ENCODE measurements at places on chromosomes 2 and 18.

DNA sequence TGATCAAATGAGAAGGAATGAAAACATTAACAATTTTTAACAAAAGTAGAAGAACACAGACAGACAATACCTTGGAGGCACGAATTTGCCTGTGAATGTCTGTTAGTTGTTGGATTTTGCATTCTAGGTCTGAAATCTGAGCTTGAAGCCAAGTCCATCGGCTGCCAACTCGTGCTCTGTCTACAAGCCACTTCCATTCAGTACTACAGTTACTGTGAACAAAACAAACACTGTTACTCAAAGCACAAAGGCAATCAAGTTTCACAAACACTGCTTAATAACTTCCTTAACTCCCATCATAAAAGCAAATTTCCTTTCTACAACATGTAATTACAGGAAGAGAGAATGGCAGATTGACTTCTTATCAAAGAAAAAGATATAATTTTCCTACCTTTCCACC is 42.2 kb downstream of the KANSL1L start:
- no peak for DNase-seq

DNA sequence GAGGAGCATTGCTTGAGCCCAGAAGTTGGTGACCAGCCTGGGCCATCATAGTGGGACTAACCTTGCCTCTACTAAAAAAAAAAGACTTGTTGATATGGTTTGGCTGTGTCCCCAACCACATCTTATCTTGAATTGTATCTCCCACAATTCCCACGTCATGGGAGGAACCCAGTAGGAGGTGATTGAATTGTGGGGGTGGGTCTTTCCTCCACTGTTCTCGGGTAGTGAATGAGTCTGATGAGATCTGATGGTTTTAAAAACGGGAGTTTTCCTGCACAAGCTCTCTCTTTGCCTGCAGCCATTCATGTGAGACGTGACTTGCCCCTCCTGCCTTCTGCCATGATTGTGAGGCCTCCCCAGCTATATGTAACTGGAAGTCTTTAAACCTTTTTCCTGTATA is 47.0 kb downstream of the PROC start:
- no peak for DNase-seq

DNA sequence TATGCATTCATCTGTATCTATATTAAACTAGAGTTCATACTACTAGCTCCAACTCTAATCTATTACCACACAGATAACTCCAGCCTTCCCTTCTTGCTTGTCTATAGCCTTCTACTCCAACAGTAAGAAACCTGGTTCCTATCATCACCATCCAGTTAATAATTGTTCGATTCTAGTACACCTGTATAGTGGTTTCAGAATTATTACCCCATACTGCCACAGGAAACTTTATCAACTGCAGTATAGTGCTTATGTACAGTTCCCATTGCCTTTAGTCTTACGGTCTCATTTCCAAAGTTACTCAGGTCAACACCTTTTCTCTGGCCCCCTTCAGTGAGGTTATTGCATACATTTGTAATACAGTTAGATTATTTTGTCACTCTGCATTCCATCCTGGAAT is 14.5 kb downstream of the METTL8 start:
- DNase-seq: no peak

DNA sequence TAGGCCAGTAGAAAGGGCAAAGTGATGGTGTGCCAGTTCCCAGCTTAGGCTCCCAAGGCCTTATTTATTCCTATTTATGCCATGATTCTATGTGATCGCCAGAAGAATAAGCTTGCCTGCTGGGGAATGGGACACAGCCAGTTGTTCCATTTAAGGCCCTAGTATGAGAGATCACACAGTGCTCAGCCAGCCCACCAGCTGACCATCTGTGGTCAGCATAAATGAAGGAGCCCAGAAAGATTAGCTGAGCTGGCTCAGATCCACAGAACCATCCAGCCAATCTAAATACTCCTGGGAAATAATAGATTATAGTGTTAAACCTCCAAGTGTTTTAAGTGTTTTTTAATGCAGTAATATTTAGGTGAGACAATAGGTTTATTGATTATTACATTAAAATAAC is 12.6 kb upstream of the L3MBTL4 start:
- DNase-seq: no peak

DNA sequence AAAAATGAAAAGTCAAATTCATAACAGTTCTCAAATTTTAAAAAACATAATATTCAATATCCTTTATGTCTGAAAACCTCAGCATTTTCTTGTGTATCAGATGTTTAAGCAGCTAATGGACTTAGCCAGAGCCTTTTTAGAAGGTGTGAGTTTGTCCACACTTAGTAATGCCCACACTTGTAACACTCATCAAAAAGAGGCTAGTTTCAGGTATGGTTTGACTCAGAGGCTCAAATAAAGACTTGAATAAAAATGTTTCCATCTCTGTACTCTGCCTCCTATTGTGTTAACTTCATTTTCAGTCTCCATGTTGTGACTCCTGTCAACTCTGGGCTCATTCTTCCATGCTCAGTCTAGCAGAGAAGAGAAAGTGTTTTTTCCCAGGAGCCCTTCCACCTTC is 311.6 kb downstream of the IRS1 start:
- no peak for DNase-seq

GRCh38 chr18:63107171-63107845 is 212.3 kb downstream of the BCL2 start:
- no peak for DNase-seq

DNA sequence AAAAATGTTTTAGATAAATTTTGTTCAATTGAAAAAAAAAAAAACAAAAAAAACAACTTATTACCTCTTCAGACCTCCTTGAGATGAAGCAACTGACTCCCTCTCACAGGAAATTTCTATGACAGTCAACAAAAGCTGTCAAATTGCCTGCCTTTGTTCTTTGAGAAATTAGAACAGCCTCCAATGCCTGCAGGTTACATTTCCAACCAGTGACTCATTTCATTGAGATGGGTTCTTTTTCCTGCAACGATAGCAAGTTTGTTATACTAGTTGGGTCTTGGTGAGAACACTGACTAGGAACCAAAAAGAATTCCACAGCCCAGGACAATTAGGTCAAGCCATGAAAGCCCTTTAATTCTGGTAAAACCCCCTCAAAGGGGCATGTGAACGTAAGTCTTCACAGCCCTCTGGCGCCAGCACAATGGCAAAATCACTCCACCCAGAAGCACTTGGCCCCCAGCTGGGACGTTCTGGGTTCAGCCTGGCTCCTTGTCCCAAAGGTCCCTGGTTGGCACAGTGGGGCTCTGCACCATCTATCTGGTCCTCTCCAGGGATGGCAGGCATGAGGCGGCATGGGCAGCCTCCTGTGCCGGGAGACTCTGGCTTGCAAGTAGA is 87.0 kb downstream of the SPP2 start:
- no peak for DNase-seq

GRCh38 chr2:95024960-95025405 is 525 bp upstream of the MAL start:
- DNase-seq: no peak

DNA sequence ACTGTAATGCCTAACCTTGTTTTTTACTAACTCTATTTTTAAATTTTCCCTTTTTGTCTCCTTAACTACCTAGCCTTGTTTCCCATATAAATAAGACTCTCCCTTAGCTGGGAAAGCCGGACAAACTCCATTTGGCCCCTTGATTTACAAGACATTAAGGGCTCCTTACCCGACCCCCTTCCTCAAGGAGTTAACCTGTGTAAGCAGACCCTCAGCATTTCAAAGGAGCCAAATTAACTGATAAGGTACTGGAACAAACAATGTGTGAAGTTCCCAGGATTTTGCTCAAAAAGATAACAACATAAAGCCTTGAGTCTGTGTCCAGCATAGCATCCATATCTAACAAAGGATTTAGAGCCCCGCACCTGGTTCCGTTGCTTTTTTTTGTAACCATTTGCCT is 59.6 kb upstream of the C2orf15 start:
- no peak for DNase-seq

DNA sequence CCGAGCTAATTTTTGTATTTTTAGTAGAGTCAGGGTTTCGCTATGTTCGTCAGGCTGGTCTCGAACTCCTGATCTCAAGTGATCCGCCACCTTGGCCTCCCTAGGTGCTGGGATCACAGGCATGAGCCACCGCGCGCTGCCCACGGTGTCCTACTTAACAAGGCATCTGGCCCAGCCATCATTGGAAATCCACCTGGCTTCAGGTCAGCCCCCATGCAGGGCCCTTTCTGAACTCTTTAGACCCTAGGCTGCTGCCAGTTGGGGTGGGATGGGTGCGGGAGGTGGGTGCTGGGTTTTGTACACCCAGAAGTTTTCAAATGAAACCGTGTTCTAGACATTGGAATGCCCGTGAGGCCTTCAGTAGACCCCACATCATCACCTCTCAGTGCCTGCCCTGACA is 26.6 kb upstream of the NT5DC4 start:
- no peak for DNase-seq

GRCh38 chr2:162149466-162149865 is 2.6 kb downstream of the GCG start:
- no peak for DNase-seq

DNA sequence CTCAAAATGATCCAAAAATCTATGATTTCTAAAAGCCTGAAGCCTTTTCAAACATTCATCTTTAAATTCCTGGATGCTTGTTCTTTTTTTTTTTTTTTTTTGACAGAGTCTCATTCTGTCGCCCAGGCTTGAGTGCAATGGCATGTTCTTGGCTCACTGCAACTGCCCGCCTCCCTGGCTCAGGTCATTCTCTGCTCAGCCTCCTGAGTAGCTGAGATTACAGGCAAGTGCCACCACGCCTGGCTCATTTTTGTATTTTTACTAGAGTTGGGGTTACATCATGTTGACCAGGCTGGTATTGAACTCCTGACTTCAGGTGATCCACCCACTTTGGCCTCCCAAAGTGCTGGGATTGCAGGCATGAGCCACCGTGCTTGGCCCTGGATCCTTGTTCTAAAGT is 649.5 kb downstream of the XIRP2 start:
- DNase-seq: no peak

DNA sequence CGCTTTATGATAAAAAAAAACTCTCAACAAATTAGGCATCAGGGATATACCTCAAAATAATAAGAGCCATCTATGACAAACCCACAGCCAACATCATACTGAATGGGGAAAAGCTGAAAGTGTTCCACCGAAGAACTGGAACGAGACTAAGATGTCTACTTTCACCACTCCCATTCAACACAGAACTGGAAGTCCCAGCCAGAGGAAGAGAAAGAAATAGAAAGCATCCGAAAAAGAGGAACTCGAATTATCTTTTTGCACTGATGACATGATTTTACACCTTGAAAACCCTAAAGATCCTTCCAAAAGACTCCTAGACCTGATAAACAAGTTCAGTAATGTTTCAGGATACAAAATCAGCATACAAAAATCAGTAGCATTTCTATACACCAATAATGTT is 121.6 kb downstream of the ZRANB3 start:
- DNase-seq: no peak

GRCh38 chr2:233473878-233474277 is 92.7 kb downstream of the USP40 start:
- no peak for DNase-seq

GRCh38 chr2:131047920-131048560 is 45.2 kb downstream of the FAM168B start:
- DNase-seq: no peak

DNA sequence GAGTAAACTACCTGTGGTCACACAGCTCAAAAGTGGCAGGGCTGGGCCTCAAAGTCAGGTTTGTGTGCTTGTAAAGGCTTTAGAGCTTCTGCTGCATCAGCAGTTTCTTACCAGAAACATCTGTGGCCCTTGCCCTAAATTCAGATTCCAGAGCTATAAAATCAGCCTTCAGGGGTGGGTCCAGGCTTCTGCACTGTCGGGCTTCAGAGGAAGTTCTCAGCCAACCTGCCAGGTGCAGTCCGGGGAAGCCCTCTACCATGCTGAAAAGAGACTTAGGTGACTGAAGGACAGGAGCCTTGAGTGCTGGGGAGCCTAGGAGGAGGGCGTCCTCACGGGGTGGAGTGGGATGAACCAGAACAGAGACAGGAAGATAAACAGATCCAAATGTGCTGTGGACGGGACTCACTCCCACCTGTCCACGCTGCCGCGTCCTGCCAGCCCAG is 69.9 kb upstream of the HS6ST1 start:
- DNase-seq: no peak

- no peak for DNase-seq
Observed at GRCh38 chr2:58407487-58407886, 166.4 kb upstream of the FANCL start.

DNA sequence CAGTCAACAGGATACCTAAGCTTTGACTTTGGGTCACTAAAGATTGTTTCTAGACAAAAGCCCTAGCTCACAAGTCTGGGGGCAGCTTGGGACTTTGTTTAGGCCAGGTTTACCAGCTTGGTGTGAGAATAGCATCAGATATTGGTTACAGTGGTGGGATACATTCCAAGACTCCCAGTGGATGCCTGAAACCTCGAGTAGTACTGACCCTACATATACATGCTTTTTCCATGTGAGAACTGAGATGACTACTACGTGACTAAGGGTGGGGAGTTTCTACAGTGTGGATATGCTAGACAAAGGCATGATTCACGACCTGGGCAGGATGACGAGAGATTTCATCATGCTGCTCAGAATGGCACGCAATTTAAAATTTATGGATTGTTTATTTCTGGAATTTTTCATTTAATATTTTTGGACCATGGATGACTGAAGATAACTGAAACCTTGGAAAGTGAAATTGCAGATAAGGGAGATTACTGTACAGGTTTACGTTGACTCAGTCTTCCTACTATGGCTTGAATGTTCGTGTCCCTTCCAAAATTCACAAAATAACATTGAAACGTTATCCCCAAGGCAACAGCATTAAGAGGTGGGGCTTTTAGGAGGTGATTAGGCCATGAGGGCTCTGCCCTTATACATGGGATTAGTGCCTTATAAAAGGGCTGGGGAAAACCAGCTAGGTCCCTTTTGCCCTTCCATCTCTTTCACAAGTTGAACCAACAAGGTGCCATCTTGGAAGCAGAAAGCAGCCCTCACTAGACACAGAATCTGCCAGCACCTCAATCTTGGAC is 50.2 kb upstream of the CTAGE1 start:
- peak; percentile 72 for DNase-seq

- DNase-seq: peak; percentile 91
Observed at GRCh38 chr2:101252408-101253012, at the start of gene CNOT11. Gene CNOT11, plus strand, starts transcription at chr2:101252886. Its CDS starts 79 bp downstream, at chr2:101252965.
